ENCODE measurements at places on chromosomes 1 and 21.

- DNase-seq, result no peak
Measured at GRCh38 chr1:17572264-17572985, 32.9 kb downstream of the ARHGEF10L start.

DNA sequence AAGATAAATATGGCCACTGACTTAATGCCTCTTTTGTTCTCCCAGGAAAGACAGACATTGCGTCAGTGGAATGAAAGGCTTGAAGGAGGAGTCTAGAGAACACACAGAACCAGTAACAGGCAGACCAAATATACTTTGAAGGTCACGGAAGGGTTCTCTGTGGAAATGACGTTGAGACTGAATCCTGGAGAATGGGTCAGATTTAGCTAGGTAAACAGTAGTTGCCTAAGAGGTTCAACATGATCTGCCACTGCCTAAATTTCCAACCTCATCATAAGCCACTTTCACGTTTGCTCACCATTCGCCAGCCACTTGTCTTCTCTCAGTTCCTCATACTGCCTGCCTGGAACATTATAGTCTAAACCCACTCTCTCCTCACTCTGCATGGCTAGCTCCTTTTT, 20.5 kb downstream of the PLA2G4A start:
- no peak for DNase-seq

- no peak for DNase-seq
Measured at GRCh38 chr1:232980355-232980978, 30.1 kb downstream of the NTPCR start.

DNA sequence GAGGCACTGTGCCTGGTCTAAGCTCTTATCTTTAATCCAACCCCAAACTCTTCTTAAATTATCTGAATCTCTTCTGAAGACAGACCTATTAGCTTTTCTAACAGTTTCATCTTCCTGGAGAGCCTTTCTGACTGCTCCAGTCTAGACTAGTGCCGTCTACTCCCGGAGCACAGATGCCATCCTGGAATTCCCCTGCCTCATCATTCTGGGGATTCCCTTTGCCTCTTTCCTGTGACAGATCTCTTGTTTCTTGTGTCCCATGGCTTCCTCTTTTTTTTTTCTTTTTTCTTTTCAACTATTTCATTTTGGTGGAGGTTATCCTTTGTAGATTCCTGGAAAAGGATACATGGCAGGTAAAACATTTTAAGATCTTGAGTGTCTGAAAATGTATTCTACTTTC, 11.7 kb downstream of the SEMA4A start:
- DNase-seq, result no peak

Measured in stimulated activated CD4-positive, alpha-beta T cell treated with anti-CD3 and anti-CD28 coated beads, Interleukin-15, amount 100 ng/mL, for 1 hour (primary cell).